ENCODE measurements at places on chromosomes 1 and 21. TPM values are rescaled to one million over a fixed set of nuclear protein-coding genes. Genes with fewer than 3 reads are reported as not detected.

The KIAA1614 gene
- total RNA-seq: 6.1 TPM

The SMPDL3B gene
- 0.68 TPM for total RNA-seq

The AMY2A gene
- total RNA-seq: not detected

The CD101 gene
- 0.17 TPM for total RNA-seq

The EPHA10 gene
- total RNA-seq: 0.05 TPM

Data from dermis blood vessel endothelial cell (primary cell).